HL-60 (cell line): ENCODE measurements at places on chromosomes 1 and 21.
A peak's percentile ranks its signal among the peaks of the same experiment; 100 is the strongest.

GRCh38 chr1:231844986-231845502, 218.5 kb downstream of the DISC1 start:
- DNase-seq, result no peak

DNA sequence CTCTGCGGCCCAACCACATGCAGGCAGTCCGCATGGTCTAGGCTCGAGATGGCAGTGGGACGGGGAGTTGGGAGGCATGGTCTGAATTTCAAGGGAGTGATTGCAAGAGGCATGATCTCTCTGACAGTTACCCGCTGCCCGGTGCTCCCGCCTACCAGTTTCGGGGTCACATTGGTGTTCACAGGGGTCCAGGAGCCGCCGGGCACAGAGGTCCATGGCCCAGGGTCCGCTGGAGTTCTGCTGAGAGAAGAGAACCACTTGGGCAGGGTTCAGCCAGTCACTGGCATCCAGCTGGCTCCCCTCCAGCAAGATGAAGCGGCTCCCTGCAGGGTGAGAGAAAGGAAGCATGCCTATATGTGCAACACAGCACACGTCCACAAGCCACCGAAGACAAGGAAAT, 141.3 kb downstream of the ASTN1 start:
- DNase-seq, result no peak

- DNase-seq, result no peak
Measured at GRCh38 chr1:5109633-5110032, 455.2 kb downstream of the AJAP1 start.

DNA sequence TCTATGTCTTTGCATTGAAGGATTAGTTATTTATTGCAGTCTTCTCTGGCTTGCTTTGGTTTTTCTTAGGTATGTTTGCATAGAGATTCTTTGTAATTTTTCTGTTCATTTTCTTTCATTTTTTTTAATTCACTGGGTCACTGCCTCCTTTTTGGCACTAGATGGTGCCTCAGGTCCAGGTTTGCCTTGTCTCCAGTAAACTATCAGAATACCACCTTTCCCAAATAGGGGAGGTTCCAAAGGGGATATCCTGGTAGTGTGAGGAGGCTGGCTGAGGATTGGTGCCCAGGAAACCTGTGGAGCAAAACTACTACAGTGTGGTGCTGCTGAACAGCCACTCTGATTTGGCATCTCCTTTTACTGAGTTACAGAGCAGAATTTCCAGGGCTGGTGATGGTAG, 257.1 kb downstream of the KCTD3 start:
- no peak for DNase-seq

DNA sequence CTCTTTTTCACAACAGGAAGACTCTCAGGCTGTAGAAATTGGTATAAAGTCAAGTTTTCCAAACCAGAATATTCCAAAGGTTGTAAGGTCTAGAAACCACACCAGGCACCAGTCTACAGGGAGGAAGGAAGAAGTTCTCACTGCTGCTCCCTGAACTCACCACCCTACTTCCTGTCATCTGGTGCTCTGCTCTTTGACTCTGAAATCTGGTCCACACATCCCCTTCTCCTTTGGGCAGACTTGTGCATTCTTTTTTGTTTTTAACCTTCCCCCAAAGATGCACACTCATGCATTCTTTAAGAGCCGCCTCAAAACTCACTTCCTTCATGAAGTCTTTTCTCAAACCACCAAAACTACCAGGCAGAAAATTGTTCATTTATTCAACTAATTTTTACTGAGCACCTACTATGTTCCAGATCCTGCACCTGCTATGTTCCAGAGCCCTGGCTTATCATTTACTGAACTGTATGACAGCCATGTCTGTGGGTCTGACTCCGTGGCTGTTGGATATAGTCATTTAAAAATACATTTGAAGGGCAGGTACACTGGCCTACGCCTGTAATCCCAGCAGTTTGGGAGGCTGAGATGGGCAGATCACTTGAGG, 30.1 kb upstream of the EPS15 start:
- DNase-seq, result no peak

- DNase-seq, result no peak
Measured at GRCh38 chr1:34790985-34791384, 1.8 kb upstream of the GJA4 start.

- DNase-seq, result peak; percentile 75
Measured at GRCh38 chr1:151277249-151277648, 4.8 kb upstream of the ZNF687 start.

DNA sequence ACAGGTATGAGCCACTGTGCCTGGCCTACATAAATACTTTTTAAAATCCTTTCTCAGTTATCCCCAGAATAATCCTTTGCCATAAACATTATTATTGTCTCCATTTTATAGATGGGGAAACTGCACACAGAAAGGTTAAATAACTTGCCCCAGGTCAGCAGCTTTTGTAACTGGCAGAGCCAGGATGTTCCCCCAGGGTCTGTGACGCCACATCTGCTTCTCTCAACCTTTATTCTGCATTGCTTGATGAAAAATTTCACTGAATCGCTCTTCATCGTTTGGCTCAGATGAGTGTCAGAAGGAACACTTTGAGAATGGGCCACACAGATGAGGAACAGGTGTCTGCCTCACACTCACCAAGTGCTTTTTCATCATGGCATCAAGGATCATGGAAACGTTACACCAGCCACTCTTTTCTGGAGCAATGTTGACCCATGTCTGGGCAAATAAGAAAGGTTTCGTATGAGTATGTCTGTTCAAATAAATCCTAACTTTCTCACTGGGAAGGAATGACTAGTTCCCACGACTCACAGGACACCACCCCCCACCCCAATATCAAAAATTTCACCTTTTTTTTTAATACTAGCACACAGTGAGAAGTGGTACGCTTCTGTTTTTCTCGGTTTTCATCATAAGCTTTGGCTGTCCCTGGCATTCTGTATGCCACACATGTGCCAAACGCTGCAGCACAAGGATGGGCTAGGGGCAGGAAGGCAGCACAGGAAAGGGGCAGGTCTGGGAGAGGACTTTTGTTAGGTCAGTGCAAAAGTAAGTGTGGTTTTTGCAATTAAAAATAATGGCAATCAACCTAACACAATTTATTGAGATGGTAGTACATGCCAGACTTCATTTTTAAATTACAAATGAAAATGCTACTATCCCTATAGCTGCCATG, 9.0 kb upstream of the PTGFRN start:
- DNase-seq, result no peak

- no peak for DNase-seq
Measured at GRCh38 chr1:187629075-187629474, 800.3 kb downstream of the PLA2G4A start.
